Fibroblast of skin of abdomen (primary cell): ENCODE measurements at places on chromosomes 4 and X.
A peak's percentile ranks its signal among the peaks of the same experiment; 100 is the strongest.

- peak; percentile 92 for DNase-seq
These were observed at the start of gene UTP14A for GRCh38 chrX:129905787-129906580. UTP14A (plus strand) TSS chrX:129906164; CDS start chrX:129906211, 47 bp downstream.

DNA sequence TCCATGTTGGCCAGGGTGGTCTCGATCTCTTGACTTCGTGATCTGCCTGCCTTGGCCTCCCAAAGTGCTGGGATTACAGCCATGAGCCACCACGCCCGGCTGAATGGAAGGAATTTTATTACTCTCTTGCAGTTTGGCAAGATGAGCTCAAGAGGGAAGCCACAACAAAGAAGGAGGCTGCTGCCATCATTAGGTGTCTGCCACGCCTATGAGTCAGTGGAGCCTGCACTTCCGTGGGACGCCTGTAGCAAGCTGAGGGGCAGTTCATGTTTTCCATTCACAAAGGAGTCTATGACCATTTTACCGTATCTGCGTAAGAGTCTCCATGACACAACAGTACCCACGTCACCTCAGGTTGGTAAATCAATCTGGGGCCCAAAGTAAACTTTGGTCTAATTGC, 51.2 kb upstream of the CHRNA9 start:
- DNase-seq, result peak; percentile 20

- DNase-seq, result no peak
These were observed 109.1 kb upstream of the BMP3 start for GRCh38 chr4:80921441-80921840.

DNA sequence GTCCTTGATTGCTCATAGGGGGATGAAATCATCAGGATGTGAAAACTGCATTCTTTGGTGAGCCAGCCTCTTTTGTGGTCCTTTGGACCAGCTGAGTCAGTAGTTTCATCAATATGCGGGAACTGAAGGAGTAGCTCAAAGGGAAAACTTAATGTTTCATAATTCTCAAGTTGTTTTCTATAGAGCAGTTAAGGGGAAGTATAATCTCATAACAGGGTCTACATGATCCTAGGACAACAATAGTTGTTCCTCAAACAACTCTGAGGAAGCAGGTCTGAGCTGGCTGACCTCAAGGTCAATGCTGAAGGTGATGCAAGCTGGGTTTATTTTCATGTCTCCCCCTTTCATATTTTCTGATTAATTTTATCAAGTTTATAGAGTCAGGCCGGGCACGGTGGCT, 36.1 kb upstream of the IRF2 start:
- DNase-seq, result no peak

GRCh38 chr4:663046-663437, 11.0 kb downstream of the ATP5ME start:
- DNase-seq, result no peak
